ENCODE measurements at places on chromosomes 12 and 14.

GRCh38 chr12:26461776-26462175 is 266.4 kb downstream of the SSPN start:
- DNase-seq: no peak

DNA sequence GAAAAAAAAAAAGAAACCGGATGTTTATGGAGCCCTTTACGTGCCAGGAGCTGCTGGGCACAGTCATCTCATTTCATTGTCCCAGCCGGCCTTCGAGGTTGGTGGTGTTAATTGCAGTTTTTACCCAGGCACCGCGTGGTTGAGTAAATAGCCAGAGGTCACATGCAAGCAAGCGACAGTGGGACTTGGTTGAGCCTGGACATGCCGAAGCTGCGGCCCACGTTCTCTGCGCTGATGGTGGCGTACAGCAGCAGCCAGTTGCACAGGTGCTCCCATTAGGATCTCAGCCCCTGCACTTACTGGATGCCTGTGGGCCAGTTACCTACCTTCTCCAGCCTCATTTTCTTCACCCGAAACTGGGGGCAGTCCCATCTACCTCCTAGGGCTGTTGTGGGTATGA is 54.0 kb downstream of the TSPAN9 start:
- DNase-seq: no peak

- DNase-seq: no peak
Measured at GRCh38 chr12:116610971-116611541, 51.9 kb downstream of the MAP1LC3B2 start.

GRCh38 chr12:13179211-13180074 is 17.1 kb upstream of the EMP1 start:
- DNase-seq: peak; percentile 68

DNA sequence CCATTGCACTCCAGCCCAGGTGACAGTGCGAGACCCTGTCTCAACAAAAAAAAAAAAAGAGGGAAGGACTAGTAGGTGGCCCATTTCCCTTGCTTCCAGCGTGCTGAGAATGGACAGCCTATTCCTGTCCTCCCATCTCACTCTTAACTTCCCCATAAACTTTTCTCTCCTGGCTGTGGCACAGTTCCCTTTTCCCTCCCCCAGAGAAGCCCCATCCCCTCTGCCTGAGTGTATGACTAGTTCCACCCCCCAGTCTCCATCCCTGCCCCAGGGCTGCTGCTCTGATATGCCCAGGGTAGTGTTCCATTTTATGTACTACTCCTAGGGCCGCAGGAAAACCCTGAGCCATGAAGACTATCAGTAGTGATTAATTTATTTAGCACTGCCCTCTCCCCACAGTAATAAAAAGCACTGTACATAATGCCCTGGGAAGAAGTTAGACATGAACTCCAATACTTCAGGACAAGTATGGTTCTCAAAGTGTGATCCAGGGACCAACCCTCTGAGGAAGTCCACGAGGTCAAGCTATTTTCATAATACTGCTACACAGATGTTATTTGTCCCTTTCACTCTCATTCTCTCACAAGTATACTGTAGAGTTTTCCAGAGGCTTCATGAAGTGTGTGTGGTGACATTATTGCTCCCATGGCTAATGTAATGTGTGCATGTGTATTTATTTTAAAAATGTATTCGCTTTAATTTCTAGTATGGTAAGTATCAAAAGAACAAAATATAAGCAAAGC is 11.5 kb upstream of the CHD4 start:
- no peak for DNase-seq

GRCh38 chr12:52585946-52586345 is 12.3 kb upstream of the KRT74 start:
- DNase-seq: no peak

GRCh38 chr12:116400636-116401372 is 123.3 kb upstream of the MED13L start:
- no peak for DNase-seq

- no peak for DNase-seq
Measured at GRCh38 chr14:58607952-58608317, 29.8 kb upstream of the DACT1 start.

DNA sequence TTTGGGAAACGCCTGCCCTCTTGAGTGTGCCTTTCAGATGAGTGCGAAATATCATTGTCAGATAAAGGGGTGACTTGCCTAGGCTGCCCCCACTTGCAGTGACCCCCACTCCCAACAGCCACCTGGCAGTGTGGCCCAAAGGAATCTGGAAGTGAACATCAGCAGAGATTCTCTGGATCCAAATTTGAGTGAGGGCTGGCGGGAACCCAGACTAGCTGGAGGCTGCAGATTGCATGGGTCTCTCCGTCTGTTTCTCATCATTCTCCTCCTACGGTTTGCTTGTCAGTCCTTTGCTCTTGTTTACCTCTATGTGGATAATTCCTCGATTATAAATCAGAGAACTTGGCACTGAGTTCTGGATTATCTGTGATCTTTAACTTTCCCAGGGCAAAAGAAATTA is 280.8 kb downstream of the ZFP36L1 start:
- no peak for DNase-seq

DNA sequence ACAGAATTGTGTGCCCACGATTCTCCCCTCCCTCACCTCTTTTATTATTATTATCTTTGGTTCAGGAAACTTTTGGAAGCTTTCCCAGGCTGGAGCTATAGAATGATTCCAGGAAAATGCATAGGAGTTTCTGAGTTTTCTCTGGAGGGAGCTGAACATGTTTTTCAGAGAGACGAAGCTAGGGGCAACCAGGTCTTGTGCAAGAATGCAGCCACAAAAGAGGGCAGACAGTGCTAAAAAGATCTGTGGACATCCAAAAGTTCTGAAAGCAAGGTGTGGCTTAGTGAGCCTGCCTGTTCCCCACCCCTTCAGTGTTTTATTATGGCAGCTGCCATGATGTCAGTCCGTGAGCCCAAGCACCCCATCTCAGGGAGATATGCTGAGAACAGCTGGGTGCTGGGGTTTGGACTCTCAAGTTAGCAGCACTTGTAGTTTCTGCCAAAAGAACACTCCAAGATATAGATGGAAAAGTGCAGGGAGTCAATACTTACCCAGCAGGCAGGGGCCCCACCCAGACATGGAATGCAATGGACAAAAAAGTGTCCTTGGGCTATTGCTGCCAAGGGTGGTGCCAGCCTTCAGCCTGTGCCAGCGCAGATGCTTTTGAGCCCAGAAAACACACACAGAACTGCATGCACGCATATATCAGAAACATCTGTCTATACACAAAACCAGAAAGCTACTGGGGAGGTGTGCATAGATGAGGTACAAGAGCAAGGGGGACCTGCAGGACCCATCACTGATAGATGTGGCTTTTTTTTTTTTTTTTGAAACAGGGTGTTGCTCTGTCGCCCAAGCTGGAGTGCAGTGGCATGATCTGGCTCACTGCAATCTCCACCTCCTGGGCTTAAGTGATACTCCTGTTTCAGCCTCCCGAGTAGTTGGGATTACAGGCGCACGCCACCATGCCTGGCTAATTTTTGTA is 17.0 kb upstream of the IRF2BPL start:
- no peak for DNase-seq

DNA sequence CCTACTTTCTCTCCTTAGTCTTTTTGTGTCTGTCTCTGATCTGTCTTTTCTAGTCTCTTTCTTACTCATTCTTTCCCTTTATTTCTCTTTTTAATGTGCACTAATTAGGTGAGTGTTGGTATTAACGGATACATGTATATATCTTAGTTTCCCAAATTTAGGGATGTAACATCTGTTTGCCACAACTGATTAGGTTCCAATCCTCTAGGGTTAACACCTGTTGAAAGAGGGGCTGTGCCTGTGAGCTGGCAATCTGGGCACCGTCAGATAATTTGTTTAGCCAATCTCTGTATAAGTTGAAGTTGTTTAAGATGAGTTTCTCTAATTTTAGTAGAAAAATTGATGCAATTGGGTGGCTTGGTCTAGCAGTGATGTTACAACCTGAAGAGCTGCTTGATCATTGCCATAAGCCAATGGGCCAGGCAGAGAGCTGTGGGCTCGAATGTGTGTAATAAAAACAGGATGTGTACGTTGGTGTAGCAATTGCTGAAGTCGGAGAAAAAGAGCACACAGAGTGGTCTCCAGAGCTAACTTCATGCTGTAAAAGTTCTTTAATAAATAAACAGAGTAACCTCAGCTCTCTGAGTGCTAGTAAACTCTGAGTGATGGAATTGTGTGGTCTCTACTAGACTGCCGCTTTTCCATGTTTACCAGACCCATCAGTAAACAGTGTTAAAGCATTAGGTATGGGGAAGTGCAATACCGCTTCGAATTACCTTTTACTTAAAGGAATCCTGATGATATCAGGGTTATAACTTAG is 18.3 kb upstream of the LYZ start:
- no peak for DNase-seq

GRCh38 chr14:105858676-105859025 is 332.3 kb downstream of the TMEM121 start:
- DNase-seq: no peak

DNA sequence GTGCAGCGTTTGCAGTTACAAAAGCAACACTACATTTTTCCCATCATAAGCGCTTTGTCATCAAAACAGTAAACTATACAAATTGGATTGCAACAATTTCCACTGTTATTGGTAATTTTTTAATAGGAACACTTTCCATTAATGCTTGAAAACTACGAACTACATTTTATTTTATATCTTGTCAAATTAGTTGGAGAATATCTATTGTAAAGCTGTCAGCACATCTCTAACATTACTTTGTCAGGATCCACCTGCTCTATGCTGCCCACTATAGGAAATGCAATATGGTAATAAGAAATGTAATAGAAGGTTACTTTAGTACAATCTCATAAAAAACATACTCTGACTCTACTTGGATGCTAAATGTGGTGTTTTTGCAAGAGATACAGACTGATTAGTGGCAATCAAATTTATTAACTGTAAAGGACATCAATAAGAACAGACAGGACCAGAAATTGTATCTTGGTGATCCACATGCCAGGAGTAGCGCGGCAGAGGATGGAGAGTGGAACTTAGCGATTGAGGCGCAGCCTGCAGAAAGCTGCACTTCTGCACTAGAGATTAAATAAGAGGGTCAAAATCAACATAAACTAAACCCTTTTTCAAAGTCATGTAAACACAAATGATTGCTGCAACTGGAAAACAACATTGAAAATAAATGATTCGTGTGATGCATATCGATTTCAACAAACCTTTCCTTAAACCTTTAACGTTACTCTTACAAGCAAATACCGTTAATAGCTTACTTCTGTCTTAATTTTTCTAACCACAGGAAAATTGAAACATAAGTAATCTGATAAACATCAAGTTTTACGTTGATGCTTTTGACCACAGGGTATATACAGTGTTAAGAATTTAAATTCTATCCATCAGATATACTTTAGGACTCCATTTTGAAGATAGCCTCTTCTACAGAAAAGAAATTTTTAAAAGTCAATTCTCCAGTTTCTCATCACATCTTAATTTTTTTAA is 3.6 kb upstream of the ARID2 start:
- DNase-seq: no peak

DNA sequence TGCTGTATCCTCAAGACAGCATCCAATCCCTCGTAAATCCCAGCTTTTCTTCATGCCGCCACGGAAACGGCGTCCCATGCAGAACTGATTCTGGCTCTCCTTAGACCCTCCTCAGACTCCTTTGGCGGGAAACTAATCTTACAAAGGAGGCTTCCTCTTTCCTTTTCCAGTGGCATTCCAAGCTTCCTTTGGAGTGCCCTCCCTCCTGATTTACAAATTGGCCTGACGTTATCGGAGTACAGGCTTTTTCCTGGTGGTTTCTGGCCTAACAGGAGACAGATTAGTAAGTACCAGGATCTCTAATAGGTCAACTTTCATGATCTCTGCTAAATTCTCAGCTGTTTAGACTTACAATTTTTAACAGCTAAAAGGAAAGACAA is 1.3 kb upstream of the ZDHHC17 start:
- DNase-seq: no peak

- no peak for DNase-seq
Measured at GRCh38 chr12:15163030-15163976, 57.9 kb downstream of the RERG start.

DNA sequence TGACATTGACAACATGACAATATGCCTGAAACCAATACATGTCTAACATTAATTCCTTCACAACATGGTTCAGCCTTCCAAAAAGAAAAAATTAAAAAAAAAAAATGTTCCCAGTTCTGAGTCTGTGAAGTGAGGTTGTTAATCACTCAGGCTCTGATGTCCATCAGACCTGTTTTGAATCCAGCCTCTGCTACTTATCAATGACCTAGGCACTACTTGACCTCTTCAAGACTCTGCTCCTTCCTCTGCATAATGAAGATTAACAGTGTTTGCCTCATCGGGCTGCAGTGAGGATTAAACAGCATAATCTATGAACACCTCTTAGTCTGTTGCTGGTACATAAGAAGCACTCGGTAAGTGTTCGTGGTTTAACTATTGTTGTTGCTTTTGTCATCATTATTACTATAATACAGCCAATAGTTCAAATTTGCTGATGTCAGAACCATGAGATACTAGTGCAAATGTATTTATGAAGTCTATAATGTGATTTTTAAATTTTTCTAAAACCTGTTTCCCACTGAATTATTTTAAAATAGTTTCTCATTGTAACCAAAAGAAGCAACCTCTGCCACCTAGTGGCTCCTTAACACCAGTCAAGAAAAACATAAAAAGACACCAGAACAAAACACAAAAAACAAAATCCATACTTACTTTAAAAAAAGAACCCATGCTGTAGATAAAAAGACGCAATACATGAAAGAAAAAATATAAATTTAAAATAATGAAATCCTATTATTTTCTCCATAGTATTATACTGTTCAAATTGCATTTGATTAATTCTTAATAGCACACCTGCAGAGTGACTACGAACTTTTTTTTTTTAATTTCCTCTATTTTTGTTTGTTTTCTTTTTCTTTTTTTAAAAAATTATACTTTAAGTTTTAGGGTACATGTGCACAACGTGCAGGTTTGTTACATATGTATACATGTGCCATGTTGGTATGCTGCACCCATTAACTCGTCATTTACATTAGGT is 20.3 kb upstream of the TMX1 start:
- no peak for DNase-seq

DNA sequence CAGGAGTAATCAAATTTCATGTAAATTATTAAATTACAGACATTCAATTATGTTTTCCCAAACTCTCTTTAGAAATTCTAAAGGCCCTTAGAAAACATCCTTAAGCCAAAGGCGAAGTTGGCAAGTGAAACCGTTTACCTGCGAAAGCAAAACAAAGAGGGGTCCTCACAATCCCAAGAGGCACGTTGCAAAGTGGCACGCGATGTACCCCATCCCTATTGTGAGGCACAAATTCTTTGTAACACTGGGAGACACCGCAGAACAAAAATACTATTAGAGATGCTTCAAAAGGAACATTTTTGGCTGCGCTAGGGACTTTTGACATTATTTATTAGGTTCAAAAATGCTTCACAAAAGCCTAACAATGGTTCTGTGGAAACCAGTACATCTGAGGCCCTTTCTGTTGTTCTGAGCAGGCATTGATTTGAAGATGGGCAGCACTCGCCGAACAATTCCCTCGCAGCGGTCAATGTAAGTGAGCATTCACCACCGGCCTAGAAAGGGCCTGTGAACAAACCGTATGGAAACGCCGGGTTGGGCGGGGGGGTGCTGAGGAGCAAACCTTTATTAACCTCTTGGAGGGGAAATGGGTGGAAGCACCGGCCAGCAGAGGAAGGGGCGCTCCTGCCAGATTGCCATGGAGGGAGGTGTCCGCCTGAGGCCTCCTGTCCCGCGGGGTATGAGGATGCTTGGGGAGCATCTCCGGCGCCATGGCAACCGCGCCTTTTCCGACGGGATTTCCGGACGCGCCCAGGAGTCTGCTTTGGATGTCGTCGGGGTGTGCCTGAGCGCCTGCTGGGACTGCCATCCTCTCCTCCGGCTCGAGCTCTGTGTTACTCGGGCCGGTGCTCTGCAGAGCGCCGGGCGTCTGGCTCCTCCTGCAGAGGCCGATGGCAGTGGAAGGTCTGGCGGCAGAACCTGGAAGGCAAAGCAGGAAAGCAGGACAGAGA is 193.9 kb downstream of the C12orf42 start:
- DNase-seq: peak; percentile 22

All from psoas muscle (tissue), 8 donors.